GM23248 (cell line): ENCODE measurements at places on chromosomes 1 and 21. TPM values are rescaled to one million over a fixed set of nuclear protein-coding genes. Genes with fewer than 3 reads are reported as not detected.

- no peak for DNase-seq
Observed at GRCh38 chr1:23964235-23964668, 4.6 kb downstream of the PNRC2 start.

GRCh38 chr1:66575739-66576138 lies 41.8 kb downstream of the SGIP1 start:
- DNase-seq = peak; percentile 67

GRCh38 chr1:201468501-201468843 lies 516 bp downstream of the PHLDA3 start:
- DNase-seq = peak; percentile 66

The KRTAP13-4 gene
- not detected in 2 replicates for total RNA-seq
